H7 (cell line): ENCODE measurements at places on chromosomes 5 and 9. TPM values are rescaled to one million over a fixed set of nuclear protein-coding genes. Genes with fewer than 3 reads are reported as not detected.
A peak's percentile ranks its signal among the peaks of the same experiment; 100 is the strongest.

DNA sequence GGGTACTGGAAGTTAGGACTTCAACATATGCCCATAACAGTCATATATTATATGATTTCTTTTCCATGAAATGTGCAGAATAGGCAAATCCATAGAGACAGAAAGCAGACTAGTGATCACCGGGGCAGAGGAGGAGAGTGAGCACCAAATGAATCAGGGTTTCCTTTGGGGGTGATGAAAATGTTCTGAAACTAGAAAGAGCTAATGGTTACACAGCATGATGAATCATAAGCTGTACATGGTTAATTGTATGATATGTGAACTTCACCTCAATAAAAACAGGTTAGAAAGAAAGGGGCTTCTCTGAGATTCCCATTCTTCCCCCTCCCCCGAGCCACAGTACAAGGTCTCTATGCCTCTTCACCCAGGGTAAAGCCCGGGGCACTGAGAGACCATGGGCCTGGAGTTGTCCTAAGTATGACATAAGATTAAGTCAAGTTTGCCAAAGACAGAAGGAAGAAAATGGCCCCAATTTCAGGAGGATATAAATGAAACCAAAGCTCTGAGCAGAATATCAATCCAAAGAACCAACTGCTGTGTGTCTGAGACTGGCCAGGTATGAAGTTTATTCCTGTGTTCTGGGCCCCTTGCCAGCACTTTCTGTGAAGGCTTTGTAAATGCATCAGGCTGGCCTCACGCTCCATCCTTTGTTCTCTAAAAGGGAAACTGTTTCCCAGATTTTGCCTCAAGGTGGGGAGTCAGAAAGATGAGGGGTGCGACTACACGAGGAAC lies 243.8 kb downstream of the CDK5RAP2 start:
- no peak for DNase-seq

DNA sequence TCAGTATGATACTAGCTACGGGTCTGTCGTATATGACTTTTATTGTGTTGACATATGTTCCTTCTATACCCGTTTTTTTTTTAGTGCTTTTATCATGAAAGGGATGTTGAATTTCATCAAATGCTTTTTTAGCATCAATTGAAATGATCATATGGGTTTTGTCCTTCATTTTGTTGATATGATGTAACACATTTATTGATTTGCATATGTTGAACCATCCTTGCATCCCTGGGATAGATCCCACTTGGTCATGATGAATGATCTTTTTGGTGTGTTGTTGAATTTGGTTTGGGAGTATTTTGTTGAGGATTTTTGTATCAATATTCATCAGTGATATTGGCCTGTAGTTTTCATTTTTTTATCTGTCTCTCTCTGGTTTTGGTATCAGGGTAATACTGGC lies 50.9 kb downstream of the OSMR start:
- DNase-seq: no peak

- no peak for DNase-seq
These were observed 192.3 kb downstream of the DEPDC1B start for GRCh38 chr5:60507687-60508086.

DNA sequence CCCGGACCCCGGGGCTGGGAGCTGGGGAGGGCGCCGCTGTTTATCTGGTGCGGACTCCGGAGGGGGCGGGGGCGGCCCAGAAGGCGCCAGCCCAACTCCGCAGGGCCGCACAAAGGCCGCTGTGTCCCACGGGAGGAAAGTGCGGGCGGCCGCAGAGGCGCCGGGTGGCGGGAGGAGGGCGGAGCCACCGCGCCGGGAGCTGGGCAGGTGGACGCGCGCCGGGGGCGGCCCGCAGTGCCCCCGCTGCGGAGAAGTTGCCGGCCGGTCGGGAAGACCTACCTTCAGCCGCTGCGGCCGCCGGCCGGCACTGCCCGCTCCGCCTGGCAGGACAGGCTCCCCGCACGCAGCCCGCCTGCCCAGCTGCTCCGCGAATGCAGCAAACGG lies 43.6 kb downstream of the NACC2 start:
- DNase-seq: peak; percentile 85

- no peak for DNase-seq
These were observed at the start of gene ATP10B for GRCh38 chr5:160852049-160852448. Gene ATP10B, minus strand, starts transcription at chr5:160852211. Its CDS starts 164,137 bp downstream, at chr5:160688074.

GRCh38 chr9:21542787-21543186 lies 60.7 kb upstream of the IFNE start:
- DNase-seq: no peak

DNA sequence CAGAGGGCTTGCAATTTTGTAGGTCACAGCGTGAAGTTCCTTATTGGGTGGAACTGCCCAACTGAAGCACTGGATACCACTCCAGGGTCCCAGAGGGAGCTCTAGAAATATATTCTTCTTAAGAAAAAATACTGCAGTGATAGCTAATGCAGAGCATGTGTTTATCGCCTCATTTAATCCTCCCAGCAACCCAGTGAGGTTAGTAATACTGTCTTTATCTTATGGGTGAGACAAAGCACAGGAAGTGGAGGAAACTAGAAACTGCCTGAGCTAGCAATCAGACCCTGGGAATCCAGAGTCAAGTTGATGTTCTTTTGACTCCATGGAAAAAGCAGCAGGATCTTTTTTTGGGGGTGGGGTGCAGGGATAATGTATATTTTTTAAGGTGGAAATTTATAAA lies 153.3 kb downstream of the PJA2 start:
- DNase-seq: no peak

DNA sequence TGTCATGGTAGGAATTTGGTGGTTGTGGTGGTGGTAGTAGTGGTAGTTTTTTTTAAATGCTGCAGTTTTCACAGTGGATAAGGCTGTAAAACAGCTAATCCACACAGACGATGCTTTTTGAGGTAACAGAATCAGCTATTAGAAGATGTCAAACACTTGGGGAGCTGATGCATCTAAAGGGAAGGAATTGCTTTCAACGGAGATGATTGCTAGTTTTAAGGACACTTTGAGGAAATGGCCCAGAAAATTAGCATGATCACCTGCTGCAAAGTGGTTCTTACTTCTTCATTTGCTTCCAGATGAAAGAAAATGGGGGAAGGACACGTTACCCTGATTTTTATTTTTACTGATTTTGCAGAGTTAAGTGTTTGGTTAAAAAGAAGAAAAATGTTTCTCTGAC lies 178.2 kb upstream of the ATP10B start:
- DNase-seq: no peak

- DNase-seq: no peak
These were observed 1299.8 kb upstream of the WWC1 start for GRCh38 chr5:166991601-166992000.

- no peak for DNase-seq
These were observed 361.6 kb downstream of the NPR3 start for GRCh38 chr5:33072726-33073125.

- peak; percentile 63 for DNase-seq
These were observed 114.1 kb upstream of the RIOK2 start for GRCh38 chr5:97297063-97297703.

DNA sequence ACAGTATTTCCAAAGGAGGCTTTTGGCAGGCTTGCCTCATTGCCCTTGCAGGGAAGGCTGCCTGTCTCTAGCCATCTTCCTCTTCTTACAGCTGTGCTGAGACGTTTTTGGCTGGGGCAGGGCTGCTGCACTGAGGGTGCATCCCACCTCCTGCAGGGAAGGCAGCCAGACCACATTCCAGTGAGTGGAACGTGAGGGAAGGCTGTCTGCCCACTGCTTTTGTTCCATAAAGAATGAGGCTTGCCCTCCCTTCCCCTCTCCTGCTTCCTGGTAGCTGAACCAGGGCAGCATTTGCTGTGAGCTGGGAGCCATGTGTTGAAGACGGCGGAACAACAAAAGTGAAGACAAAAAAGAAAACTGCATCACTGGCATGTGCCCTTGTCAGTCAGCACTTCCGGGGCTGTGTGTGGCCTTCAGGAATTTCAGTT lies 16.8 kb downstream of the MGAT1 start:
- peak; percentile 83 for DNase-seq

GRCh38 chr5:142500227-142500905 lies 175.5 kb upstream of the SPRY4 start:
- peak; percentile 28 for DNase-seq

DNA sequence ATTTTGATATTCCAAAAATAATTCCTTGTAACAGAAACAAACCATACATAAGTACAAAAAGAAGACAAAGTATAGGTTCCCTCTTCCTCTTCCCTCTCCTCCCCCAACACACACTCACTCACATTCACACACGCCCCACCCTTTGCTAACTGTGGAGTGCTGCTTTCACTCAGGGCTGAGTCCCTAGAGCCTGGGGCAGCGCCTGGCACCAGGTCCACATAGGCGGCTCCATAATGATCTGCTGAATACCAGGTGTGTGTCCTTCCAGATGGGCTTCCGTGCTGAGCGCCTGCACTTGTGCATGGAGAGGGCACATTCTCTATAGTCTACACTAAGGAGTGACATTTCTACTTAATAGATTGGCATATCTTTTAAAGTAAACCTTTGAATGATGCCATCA lies 3.7 kb downstream of the SEMA4D start:
- peak; percentile 43 for DNase-seq

GRCh38 chr5:160787240-160787639 lies 64.8 kb downstream of the ATP10B start:
- DNase-seq: peak; percentile 41

GRCh38 chr9:94002316-94003140 lies 47.4 kb upstream of the BARX1 start:
- DNase-seq: peak; percentile 54

DNA sequence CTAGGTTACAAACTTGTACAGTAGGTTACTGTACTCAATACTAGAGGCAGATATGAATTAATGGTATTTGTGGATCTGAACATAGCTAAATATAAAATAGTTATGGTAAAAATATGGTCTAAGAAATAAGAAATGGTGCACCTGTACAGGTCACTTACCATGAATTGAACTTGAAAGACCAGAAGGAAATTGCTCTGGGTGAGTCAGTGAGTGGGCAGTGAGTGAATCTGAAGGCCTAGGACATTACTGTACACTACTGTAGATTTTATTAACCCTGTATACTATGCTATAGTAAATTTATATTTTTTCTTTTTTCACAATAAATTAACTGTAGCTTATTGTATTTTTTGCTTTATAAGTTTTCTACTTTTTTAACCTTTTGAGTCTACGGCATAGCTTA lies 1020.4 kb downstream of the CDH18 start:
- DNase-seq: no peak

GRCh38 chr9:121960665-121961064 lies 132.4 kb downstream of the TTLL11 start:
- DNase-seq: peak; percentile 27

- no peak for DNase-seq
These were observed 20.2 kb downstream of the NR2F1 start for GRCh38 chr5:93603078-93603792.

DNA sequence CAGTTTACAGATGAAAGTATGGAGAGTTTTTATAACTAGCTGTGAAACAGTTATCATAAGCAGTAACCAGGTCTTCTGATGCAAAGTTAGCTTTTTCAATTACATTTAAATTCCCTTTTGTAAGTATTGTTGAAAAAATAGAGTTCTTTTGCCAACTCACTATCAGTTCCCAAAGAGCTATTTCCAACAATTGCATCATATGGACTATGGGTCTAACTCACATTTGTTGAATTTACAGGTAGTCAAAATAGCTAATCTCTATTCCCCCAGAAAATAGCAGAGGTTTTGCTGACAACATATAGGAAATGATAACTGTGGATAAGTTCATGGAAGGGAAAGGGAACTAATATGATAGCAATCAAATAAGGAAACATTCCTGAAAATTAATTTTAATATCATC lies 1.4 kb downstream of the SPINK1 start:
- DNase-seq: no peak

DNA sequence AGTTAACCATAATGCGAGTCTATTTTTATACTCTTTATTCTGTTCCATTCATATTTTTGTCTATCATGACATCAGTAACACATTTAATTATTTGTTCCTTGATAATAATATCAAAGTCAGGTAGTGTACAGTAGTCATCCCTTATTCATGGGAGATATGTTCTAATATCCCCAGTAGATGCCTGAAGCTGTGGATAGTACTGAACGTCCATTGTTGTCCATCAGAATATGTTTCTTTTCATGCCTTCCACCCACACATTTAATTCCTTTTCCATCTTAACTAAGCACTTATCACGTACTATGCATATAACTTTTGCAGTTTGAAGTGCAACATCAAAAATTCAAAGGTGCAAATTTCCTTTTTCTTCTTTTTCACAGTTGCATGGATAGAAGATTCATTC lies 53.6 kb downstream of the FER start:
- no peak for DNase-seq

DNA sequence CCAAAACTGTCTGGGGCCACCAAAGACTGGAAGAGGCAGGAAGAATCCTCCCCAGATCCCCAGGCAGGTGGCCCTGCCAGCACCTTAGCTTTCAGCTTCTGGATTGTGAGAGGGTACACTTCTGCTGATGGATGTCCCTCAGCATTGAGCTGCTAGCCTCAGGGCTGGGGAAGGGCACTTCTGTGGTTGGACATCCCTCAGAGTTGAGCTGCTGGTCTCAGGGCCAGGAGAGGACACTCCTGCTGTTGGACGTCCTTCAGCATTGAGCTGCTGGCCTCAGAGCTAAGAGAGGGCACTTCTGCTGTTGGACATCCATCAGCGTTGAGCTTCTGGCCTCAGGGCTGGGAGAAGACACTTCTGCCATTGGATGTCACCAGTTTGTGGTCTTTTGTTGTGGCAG lies 83.8 kb upstream of the FCN1 start:
- DNase-seq: no peak

DNA sequence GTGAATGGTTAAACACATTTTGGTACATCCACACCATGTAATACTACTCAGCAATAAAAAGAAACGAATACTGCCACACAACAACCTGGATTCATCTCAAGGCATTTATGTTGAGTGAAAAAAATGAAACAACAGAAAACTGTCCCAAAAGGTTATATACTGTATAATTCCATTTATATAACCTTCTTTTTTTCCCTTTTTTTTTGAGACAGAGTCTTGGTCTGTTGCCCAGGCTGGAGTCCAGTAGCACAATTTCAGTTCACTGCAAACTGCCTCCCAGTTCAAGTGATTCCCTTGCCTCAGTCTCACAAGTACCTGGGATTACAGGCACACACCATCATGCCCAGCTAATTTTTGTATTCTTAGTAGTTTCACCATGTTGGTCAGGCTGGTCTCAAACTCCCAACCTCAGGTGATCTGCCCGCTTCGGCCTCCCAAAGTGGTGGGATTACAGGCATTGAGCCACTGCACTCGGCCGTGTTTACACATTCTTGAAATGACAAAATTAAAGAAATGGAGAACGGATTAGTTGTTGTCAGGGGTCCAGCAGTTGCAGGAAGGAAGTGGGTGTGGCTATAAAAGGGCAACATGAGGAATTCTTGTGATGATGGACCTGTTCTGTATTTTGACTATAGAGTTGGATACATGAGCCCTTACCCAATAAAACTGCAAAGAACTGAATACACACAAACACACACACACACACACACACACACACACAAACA lies 17.4 kb downstream of the PPP6C start:
- DNase-seq: no peak

- no peak for DNase-seq
These were observed 129.1 kb downstream of the PDZD2 start for GRCh38 chr5:31768046-31768445.

The TAF11L10 gene
- total RNA-seq: not detected in 2 replicates

The MCTP1 gene
- 0.41 and 1.0 TPM in 2 replicates for total RNA-seq

The ACO1 gene
- 35.2 and 40.6 TPM in 2 replicates for total RNA-seq

The PCDHB5 gene
- total RNA-seq: 0.07 TPM in 2 replicates

The PKD2L2 gene
- total RNA-seq: not detected in 2 replicates

The CRHBP gene
- 1.00 and 2.3 TPM in 2 replicates for total RNA-seq

The PLPP6 gene
- total RNA-seq: 5.8 and 6.8 TPM in 2 replicates

The HTR4 gene
- not detected in 2 replicates for total RNA-seq

The TNFSF15 gene
- total RNA-seq: not detected in 2 replicates

The MUSK gene
- not detected in 2 replicates for total RNA-seq

The NEUROG1 gene
- total RNA-seq: not detected in 2 replicates

The EGFLAM gene
- total RNA-seq: 1.3 and 1.7 TPM in 2 replicates
